ENCODE measurements at places on chromosomes 4 and X.

DNA sequence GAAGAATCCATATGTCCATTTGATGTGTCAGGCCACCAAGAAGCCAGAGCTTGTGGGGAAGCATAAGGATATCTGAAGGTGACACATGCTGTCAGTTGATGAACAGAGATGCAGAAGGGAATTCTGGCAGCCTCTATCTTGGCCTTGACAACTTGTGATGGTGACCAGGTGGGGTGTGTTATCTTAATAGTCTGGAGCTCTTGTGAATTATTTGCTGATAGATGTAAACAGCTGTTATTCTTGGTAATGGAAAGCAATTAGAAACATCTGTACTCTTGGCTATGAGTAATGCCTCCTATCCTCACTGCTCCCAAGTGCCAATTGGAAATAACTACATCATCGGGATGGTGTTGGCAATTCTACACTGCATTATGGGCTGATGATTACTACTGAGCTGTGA, 51.9 kb downstream of the NAA11 start:
- no peak for DNase-seq

- peak; percentile 0 for DNase-seq
Observed at GRCh38 chr4:179624768-179625181, 2182.5 kb upstream of the AGA start.

GRCh38 chrX:14934423-14934822, 61.2 kb downstream of the MOSPD2 start:
- DNase-seq = no peak

- DNase-seq = no peak
Observed at GRCh38 chr4:85966373-85966772, 393.5 kb downstream of the MAPK10 start.

DNA sequence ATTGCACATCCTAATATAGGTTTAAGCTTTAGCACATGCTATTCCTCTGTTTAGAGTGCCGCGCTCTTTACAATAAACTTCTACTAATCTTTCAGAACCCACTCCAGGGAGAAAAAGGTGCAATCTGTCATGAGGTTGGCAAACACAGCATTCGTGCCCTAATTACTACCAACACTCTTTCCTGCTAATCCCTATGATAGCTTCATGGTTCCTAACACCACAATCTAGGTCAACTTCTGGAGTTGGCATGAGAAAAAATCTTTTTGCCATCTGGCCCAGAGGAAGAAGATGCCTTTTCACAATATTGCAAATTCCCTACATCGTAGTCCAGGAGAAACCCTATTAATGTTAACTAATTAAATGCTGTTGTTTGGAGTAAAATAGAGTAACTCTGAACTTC, 39.6 kb downstream of the TMA16 start:
- no peak for DNase-seq

GRCh38 chrX:125651426-125651825, 331.8 kb downstream of the TEX13C start:
- DNase-seq = no peak

DNA sequence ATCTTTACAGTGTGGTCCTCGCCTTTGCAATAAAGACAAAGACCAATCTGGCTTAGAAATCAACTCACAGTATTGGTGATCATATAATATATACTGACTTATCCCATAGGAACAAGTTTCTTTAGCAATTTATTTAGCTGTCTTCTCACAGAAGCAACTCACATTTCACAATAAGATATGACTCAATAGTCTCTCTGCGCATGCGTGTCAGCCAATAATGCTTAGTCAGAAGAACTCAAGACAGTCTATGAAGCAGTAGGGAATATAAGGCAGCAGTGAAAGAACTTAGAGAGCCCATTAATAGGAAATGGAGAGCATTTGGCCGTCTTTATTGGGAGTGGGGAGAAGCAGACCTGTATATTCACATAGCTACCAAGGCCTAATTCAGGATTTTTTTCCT, 216.7 kb downstream of the IL13RA2 start:
- DNase-seq = no peak

- DNase-seq = no peak
Observed at GRCh38 chrX:153649178-153649914, 2.3 kb downstream of the DUSP9 start.

- DNase-seq = no peak
Observed at GRCh38 chr4:147094238-147094637, 148.6 kb upstream of the TTC29 start.

GRCh38 chr4:102543030-102543928, 42.1 kb downstream of the NFKB1 start:
- DNase-seq = no peak

DNA sequence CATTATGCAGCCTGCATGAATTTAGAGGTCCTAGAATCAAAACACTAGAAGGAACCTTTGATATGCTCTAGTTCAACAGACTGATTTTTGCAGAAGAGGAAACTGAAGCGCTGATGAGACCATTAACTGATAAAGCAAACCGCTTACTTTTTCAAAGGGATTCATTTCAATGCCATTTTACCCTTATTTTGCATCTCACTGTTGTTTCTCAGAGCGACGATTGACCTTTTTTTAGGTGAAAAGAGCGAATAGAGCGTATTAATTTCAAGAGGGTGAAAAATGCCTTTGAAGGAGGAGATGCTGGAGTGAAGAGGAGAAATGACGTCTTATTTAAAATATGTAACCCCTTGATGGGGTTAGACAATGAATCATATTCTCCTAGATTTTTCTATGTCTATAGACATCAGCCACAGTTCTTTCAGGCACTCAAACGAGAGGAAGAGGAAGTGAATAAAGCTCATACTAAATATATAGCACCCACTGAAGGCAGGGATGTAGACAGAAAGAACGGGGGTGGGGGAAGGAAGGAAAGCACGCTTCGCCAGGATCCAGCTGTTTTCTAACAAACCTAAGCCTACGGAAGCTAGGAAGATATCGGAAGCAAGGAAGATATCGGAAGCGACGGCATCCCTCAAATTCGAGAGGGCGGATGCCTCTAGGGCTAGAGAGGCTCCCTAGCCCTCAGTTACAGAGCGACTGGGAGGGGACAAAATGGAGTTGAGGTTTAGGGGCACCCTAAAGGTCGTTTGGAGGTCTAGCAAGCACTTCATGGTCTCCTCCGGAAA, 848 bp downstream of the ACSL4 start:
- DNase-seq = no peak

- DNase-seq = no peak
Observed at GRCh38 chr4:13989501-13989900, 362.0 kb upstream of the BOD1L1 start.

DNA sequence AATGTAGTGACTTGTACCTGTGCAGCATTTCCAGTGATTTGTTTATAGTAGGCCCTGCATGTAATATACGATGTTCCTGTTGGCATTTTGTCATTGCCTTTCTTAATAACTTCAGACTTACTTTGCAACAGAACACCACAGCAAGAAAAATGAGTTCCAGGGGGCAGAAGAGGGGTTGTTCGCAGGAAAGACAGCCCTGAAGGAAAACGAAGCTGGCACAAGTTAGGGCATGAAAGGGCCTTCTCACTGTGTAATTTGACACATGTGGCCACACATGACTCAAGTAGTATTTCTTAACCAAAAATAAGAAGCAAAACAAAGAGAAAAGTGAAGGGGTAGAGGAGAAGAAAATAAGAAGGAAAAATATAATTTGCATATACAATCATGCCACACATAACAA, 265.8 kb upstream of the SMIM31 start:
- DNase-seq = no peak

GRCh38 chrX:108426262-108426661, 12.0 kb downstream of the COL4A6 start:
- no peak for DNase-seq

- no peak for DNase-seq
Observed at GRCh38 chr4:4606321-4606720, 64.5 kb upstream of the STX18 start.

- no peak for DNase-seq
Observed at GRCh38 chrX:122512561-122513072, 671.5 kb upstream of the GRIA3 start.

DNA sequence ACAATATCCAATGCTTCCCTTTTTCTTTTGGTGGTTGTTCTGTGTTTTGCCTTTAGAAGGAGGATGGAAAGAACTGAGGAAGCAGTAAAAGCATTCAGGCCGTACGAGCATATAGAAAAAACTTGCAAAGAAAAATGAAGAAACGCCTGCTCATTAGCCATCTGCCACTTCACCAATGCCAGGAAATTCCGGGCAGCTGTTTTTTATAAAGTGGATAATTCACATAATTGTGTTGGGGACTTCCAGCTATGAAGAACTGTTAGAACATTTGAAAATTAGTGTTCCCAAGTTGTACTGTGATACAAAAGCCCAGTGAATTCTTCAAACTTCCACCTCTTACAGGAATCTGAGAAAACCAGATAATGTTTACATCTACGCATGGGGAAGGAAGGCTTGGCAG, 11.7 kb downstream of the RELL1 start:
- DNase-seq = no peak

DNA sequence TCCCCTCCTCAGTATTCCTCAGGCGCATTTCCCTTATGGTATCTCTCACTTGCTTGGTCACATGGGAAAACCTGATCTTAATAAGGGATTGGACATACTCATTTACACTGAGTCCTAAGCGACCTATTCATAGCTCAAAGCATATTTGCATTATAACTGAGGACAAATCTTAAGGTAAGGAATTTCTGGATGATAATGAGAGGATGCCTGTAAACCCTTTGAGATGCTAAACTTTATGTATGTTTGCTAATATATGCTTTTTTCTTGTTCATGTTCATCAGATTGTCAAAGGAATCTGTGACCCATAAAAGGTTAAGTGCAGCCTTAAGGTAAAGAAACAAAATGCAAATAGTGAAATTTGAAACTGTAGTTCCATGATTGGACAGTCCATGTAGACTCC, 53.8 kb upstream of the TRPC5OS start:
- no peak for DNase-seq

- DNase-seq = no peak
Observed at GRCh38 chrX:131262738-131263679, 26.1 kb downstream of the IGSF1 start.

DNA sequence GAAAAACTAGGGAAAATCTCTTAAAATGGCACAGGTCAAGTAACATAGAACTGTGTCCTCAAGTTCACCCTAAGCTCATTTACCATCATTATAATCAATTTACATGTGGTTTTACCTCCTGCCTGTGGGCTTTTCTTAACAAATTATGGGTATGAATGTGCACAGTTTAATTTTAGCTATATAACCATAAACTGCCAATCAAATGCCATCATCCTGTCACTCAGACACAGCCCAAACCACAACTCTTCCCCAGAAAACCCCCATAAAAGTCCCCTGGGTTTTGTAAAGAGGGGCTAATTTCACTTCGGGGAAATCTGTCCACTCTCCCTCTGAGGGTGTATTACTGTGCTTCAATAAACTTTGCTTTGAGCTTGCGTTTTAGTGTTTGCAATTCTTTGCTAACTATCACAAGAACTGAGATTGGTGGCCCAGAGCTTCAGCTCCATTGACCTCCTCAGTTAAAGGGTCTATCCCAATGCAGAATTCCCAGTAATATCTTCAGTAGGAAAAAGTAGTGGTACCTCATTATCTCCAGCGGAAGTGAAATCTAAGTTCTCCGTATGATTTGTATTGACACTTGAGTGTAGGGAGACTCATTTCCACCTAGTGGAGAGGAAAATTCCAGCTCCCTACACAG, 394.6 kb downstream of the SPOCK3 start:
- DNase-seq = no peak

- DNase-seq = no peak
Observed at GRCh38 chr4:93947286-93947685, 118.7 kb downstream of the ATOH1 start.

DNA sequence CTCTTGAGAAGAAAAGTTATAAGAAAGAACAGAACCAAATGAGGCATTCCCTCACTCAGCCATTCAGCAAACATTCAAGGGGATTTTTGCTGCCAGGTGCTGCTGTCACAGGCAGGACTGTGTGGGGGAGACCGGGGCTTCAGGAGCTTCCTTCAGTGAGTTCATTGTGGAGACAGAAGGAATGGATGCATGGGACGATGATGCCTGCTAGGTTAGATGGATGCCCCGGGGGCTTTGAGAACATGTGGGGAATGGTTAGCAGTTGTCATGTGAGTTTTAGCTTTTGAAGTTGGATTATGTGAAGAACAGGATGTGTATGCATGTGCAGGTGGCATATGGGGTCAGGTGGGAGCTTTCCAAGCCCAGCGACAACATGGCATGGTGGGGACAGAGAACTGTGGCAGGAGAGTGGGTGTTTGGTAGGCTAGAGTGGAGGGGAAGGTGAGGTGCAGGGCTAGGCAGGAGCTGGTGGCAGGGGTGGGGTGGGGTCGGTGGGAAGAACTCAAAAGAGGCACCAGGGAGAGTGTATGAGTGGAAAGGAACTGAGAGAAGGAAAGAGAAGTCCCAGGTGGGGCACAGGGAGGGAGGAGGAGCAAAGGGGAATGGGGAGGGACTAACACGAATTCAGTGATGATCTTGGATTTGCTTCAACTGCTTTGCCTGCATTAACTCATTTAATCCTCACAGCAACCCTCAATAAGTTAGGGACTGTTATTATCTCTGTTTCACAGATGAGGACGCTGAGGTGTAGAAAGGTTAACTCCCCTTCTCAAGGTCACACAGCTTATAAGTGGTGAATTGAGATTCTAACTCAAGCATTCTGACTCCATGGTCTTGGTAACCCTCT, 8.4 kb downstream of the DCUN1D4 start:
- DNase-seq = no peak

- no peak for DNase-seq
Observed at GRCh38 chrX:68872171-68872570, 43.4 kb downstream of the EFNB1 start.

DNA sequence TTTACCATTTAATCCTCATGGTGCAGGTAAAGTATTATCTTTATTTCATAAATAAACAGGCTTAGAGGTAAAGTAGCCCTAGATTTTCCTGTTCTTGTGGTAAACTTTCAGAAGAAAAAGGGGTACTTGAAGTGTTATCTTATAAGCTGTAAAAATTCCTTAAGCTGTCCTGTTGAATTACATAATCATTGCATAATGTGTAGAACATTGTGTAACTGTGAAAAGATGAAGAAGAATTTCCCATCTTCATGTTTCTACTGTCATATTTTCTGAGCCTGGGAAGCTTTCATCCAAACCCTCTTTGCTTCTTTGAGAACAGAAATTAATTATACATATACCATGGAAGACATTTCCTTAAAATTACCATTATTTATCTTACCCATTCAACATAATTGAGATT, 90.5 kb downstream of the ELOVL6 start:
- DNase-seq = no peak

DNA sequence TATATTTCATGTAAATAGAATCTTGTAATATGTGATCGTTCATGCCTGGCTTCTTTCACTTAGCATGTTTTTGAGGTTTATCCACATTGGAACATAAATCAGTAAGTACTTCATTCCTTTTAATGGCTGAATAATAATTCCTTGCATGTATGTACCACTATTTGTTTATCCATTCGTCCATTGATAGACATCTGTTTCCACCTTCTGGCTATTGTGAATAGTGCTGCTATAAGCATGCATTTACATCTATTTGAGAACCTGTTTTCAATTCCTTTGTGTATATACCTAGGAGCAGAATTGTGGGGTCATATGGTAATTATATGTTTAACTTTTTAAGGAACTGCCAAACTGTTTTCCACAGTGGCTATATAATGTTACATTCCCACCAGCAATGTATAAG, 356.7 kb upstream of the DIPK2B start:
- DNase-seq = no peak
